ENCODE measurements at places on chromosomes 3 and 15. TPM values are rescaled to one million over a fixed set of nuclear protein-coding genes. Genes with fewer than 3 reads are reported as not detected.
A peak's percentile ranks its signal among the peaks of the same experiment; 100 is the strongest.

- H3K27ac ChIP-seq = no peak overlapping the region
- H3K27me3 ChIP-seq = no peaks in the 10 kb centered on the region
- DNase-seq = no peak
- no peak overlapping the region for H3K4me3 ChIP-seq
- no peaks in the 10 kb centered on the region for H3K4me1 ChIP-seq
- H3K36me3 ChIP-seq = no peaks in the 10 kb centered on the region
Measured at GRCh38 chr15:42144841-42145375, 11.5 kb downstream of the PLA2G4F start.

GRCh38 chr3:46296826-46297225 is 54.6 kb downstream of the CCR3 start:
- no peak overlapping the region for H3K4me3 ChIP-seq
- peaks cover 93% of the 10 kb centered on the region for H3K4me1 ChIP-seq
- peaks cover 4% of the 10 kb centered on the region for H3K27me3 ChIP-seq
- peak overlapping the region; percentile 96 for H3K27ac ChIP-seq
- no peak for DNase-seq
- peaks cover 5% of the 10 kb centered on the region for H3K36me3 ChIP-seq

GRCh38 chr3:139473155-139473771 is 3.1 kb downstream of the RBP2 start:
- H3K4me3 ChIP-seq = no peak overlapping the region
- H3K27me3 ChIP-seq = peaks cover 2% of the 10 kb centered on the region
- no peaks in the 10 kb centered on the region for H3K4me1 ChIP-seq
- DNase-seq = no peak
- no peak overlapping the region for H3K27ac ChIP-seq
- no peaks in the 10 kb centered on the region for H3K36me3 ChIP-seq

- H3K36me3 ChIP-seq = no peaks in the 10 kb centered on the region
- DNase-seq = no peak
- peaks cover 18% of the 10 kb centered on the region for H3K27me3 ChIP-seq
Measured at GRCh38 chr15:80630981-80631380, 64.1 kb upstream of the ABHD17C start.

GRCh38 chr15:62734706-62735105 is 307.8 kb upstream of the TPM1 start:
- peaks cover 16% of the 10 kb centered on the region for H3K27me3 ChIP-seq
- no peaks in the 10 kb centered on the region for H3K4me1 ChIP-seq
- H3K36me3 ChIP-seq = no peaks in the 10 kb centered on the region
- no peak overlapping the region for H3K27ac ChIP-seq
- DNase-seq = no peak
- no peak overlapping the region for H3K4me3 ChIP-seq

DNA sequence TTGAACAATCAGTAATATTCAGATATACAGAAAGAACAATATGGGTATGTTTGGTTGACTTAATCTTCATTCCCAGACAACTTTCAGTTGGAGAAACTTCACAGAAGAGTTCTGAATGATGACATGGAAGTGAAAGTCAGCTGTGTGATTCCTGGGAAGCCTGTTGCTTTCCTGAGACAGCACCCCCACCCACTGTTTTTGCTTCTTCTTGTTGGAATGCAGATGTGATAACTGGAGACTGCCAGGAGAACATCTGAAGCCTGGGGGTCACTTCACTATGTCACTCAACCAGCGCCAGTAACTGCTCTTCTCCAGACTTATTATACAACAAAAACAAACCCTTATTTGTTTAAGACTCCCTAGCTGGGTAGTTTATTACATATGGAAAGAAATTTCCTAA is 599.4 kb downstream of the ZIC1 start:
- no peaks in the 10 kb centered on the region for H3K27me3 ChIP-seq
- no peak for DNase-seq
- H3K27ac ChIP-seq = no peak overlapping the region
- H3K36me3 ChIP-seq = no peaks in the 10 kb centered on the region

GRCh38 chr3:136276049-136276755 is 26.1 kb downstream of the PCCB start:
- no peak overlapping the region for H3K4me3 ChIP-seq
- peaks cover 15% of the 10 kb centered on the region for H3K4me1 ChIP-seq
- no peak for DNase-seq
- H3K27ac ChIP-seq = no peak overlapping the region

The IQCH gene
- total RNA-seq = 0.98 TPM

The TRPM1 gene
- total RNA-seq = 0.06 TPM

The MEX3B gene
- 0.73 TPM for total RNA-seq

GRCh38 chr15:96345560-96346399 is 15.3 kb downstream of the NR2F2 start:
- H3K36me3 ChIP-seq = peaks cover 6% of the 10 kb centered on the region
- peaks cover 95% of the 10 kb centered on the region for H3K27me3 ChIP-seq
- H3K27ac ChIP-seq = no peak overlapping the region
- peaks cover 2% of the 10 kb centered on the region for H3K4me1 ChIP-seq

DNA sequence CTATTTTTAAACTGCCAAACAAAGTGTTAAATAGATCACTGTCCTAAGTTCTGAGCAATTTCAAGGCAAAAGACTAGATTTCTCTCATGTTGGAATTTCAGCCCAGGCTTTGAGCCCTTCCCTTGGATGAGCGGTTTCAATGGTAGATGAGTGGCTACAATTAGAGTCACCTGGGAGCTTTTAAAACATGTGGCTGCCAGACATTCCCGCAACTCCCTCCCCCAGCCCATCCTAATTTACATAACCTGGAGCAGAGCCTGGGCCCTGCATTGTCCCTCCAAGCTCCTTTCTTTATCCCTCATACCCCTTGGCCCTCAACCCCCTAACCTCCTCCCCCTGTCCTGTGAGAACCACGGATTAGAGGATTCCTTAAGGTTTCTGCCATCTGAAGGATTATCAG is 357.5 kb upstream of the UMPS start:
- H3K4me3 ChIP-seq = no peak overlapping the region
- DNase-seq = no peak
- peaks cover 14% of the 10 kb centered on the region for H3K27me3 ChIP-seq
- peaks cover 2% of the 10 kb centered on the region for H3K4me1 ChIP-seq

DNA sequence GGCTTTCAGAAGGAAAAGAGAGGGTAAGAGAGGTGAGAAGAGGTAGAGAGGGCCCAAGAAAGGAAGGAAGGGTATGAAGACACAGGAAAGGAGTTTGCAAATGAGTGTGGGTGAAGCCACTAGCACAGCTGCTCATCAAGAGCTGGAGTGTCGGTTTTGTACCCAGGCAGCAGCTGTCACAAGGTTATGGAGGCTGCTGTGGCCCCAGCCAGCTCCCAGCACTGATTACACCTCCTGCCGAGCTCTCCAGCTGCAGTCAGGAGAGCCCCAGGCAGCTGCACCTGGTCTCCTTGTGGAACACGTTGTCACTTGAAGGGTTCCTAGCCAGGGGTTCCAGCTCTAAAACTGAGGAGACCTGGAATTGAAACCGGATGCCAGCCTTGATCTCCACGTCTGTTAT is 60.4 kb upstream of the CHD2 start:
- H3K4me3 ChIP-seq = no peak overlapping the region
- peaks cover 29% of the 10 kb centered on the region for H3K4me1 ChIP-seq
- no peak for DNase-seq
- peak overlapping the region; percentile 63 for H3K27ac ChIP-seq
- H3K27me3 ChIP-seq = no peaks in the 10 kb centered on the region
- H3K36me3 ChIP-seq = no peaks in the 10 kb centered on the region

DNA sequence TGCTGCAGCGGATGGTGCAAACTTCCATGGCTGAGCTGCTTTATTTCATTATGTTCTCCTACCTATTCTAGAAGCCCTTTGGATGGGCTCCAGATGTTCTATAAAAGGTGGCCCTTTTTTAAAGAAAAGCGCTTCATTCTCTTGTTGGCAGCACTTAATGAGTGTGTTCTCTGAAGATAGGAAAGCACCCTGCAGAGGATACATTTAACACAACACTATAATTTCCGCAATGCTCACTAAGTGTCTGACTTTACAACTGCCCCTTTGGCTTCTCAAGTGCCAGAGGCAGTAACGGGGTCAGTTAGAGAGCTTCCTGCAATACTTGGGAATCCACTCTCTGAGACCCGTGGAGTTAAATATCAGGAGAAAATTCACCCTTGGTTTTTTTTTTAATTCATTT is 88.1 kb downstream of the MDFIC2 start:
- no peak for DNase-seq

GRCh38 chr15:40754574-40754882 is 526 bp downstream of the RMDN3 start:
- no peaks in the 10 kb centered on the region for H3K27me3 ChIP-seq
- DNase-seq = peak; percentile 58
- H3K36me3 ChIP-seq = peaks cover 10% of the 10 kb centered on the region
- peak overlapping the region; percentile 88 for H3K4me3 ChIP-seq
- H3K27ac ChIP-seq = peak overlapping the region; percentile 99

The MAGEL2 gene
- total RNA-seq = not detected

- H3K27ac ChIP-seq = no peak overlapping the region
- H3K27me3 ChIP-seq = no peaks in the 10 kb centered on the region
- H3K36me3 ChIP-seq = no peaks in the 10 kb centered on the region
- H3K4me3 ChIP-seq = no peak overlapping the region
- no peak for DNase-seq
Measured at GRCh38 chr3:99175276-99175812, 273.8 kb upstream of the DCBLD2 start.

GRCh38 chr15:28184166-28184565 is 85.1 kb upstream of the OCA2 start:
- H3K27me3 ChIP-seq = no peaks in the 10 kb centered on the region
- DNase-seq = no peak
- H3K4me1 ChIP-seq = no peaks in the 10 kb centered on the region
- H3K4me3 ChIP-seq = no peak overlapping the region
- H3K27ac ChIP-seq = no peak overlapping the region

- peak; percentile 12 for DNase-seq
- peaks cover 4% of the 10 kb centered on the region for H3K27me3 ChIP-seq
- H3K36me3 ChIP-seq = no peaks in the 10 kb centered on the region
- H3K27ac ChIP-seq = no peak overlapping the region
- H3K4me1 ChIP-seq = peaks cover 18% of the 10 kb centered on the region
- H3K4me3 ChIP-seq = no peak overlapping the region
Measured at GRCh38 chr3:42492508-42493080, 9.8 kb upstream of the VIPR1 start.

DNA sequence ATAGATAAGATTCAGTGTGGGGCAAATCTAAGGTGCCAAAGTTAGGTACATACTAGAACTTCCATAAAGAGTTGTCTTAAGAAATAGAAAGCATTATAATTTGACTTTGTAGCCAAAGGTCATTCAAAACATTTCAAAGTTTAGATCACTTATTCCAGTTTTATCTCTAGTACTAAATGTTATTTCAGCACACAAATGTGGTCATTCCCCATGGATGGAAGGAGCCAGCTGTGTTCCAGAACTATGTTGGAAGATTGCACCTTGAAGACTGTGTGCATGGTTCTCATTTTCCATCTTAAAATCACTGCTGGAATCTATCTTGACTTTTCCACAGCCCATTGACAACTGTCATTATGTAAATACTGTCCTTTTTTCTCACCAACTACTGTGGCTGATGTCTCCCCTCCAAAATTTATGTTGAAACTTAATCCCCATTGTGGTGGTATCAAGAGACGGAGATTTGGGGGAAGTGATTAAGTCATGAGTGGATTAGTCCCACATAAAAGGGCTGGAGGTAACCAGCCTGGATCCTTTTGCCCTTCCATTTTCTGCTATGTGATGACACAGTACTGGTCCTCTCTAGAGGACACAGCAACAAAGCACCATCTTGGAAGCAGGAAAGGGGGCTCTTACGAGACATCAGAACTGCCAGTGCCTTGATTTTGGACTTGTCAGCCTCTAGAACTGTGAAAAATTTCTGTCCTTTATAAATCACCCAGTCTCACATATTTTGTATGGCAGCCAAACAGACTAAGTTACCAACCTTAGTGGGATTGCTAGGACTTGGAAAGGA is 24.0 kb downstream of the TGFBR2 start:
- no peaks in the 10 kb centered on the region for H3K27me3 ChIP-seq
- H3K4me1 ChIP-seq = peaks cover 95% of the 10 kb centered on the region
- H3K4me3 ChIP-seq = peak overlapping the region; percentile 34
- peaks cover 46% of the 10 kb centered on the region for H3K36me3 ChIP-seq

The TNFAIP8L3 gene
- 4.1 TPM for total RNA-seq

The NUP210 gene
- 236 TPM for total RNA-seq

The TAMM41 gene
- 19.5 TPM for total RNA-seq

DNA sequence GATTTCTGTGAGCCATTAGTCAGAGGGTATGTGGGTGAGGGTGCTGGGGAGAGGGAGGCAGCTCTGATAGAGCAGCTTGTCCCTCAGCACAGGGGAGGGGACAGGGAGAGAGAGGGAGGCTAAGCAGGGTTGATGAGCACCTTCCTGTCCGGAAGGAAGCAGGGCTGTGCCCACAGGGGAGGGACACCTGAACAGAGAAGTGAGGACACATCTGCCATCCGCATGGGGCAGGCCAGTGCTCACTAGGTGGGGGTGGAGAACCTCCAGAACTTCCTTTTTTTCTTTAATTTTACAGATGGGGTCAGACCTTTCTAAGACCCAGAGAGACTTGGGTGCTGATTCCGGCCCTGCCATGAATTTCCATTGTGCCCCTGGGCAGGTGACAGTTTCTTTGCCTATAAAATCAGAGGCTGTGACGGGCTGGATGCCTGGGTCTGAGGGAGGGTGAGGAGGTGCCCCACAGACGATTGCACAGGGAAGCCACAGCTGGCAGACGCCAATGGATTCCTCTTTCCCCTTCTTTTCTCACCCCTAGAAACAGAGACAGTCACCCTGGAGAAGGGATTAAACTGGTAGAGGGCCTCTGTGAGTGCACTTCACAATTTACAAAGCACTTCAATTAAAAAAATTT is 4.1 kb upstream of the TGM5 start:
- no peak overlapping the region for H3K4me3 ChIP-seq
- no peak overlapping the region for H3K27ac ChIP-seq
- peaks cover 9% of the 10 kb centered on the region for H3K4me1 ChIP-seq
- H3K27me3 ChIP-seq = peaks cover 36% of the 10 kb centered on the region

GRCh38 chr3:13655061-13655913 is 106.4 kb downstream of the FBLN2 start:
- no peak overlapping the region for H3K27ac ChIP-seq
- peaks cover 43% of the 10 kb centered on the region for H3K27me3 ChIP-seq
- H3K4me3 ChIP-seq = no peak overlapping the region
- no peak for DNase-seq

DNA sequence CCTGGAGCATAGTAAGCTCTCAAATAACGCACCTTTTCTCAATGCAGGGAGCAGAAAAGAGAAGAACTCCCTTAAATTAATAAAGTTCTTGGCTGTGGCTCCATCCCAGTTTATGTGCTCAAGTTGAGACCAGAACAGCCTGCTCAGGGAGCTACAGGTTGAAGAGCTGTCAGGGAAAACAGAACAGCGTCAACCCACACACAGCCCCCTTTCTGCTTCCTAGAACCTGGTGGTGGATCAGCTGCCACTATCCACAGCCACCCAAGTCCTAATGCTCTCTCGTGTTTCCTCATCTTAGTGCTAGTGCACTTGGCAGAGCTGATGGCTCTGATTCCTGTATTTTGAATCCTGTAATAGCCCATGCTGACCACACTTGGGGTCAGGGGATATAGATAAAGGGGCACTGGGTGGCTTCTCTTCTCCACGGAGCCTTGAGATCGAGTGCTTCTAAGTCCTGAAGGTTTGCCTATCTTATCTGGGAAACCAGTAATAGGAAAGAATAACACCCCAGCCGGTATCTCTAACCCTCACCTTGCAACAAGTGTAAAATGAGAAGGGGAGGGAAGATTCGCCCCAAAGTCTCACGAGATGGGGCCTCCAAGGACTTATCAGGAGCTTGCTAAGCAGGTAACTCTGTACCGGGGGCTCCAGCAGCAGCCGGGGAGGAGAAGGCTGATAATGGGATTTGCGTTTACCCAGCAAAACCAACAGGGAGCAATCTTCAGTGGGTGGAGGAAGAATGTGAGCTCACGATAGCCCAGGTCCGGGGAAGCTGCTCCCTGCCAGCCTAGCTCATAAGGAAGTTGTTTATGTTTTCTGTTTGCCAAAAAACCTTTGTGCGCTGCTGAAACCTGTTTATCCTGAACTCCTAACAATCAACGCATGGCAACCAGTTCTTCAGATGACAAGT is 136.2 kb upstream of the ICE2 start:
- H3K27ac ChIP-seq = no peak overlapping the region
- peaks cover 40% of the 10 kb centered on the region for H3K27me3 ChIP-seq
- DNase-seq = no peak
- no peak overlapping the region for H3K4me3 ChIP-seq
- peaks cover 10% of the 10 kb centered on the region for H3K4me1 ChIP-seq

Measured in activated CD8-positive, alpha-beta memory T cell treated with anti-CD3 and anti-CD28 coated beads, Interleukin-2, amount 10 ng/mL, durations not matched to agents 7 days and 5 days (primary cell).